AG10803 (cell line): ENCODE measurements at places on chromosomes 12 and 14.
A peak's percentile ranks its signal among the peaks of the same experiment; 100 is the strongest.

DNA sequence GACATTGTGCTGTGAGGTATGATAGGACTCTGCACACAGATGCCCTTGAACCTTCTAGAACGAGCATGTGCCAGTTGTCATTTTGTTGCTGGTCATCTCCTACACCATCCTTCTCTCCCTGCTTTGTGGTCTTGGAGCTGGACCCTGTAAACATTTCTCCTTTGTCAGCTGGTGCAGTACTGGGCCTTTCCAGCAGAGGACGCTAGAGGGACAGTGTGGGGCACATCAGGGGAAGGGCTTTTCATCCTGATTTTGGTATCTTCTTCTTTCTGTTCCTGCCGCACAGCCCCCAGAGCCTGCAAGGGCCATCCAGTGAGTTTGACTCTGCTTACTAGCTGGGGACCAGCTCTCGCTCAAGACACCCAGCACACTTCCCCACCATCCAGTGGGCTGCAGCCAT, 484.6 kb downstream of the AACS start:
- no peak for DNase-seq

- DNase-seq: peak; percentile 89
These were observed 52.1 kb downstream of the DAD1 start for GRCh38 chr14:22536853-22537338.

GRCh38 chr12:124387528-124387911, 92.6 kb downstream of the RFLNA start:
- DNase-seq: no peak

DNA sequence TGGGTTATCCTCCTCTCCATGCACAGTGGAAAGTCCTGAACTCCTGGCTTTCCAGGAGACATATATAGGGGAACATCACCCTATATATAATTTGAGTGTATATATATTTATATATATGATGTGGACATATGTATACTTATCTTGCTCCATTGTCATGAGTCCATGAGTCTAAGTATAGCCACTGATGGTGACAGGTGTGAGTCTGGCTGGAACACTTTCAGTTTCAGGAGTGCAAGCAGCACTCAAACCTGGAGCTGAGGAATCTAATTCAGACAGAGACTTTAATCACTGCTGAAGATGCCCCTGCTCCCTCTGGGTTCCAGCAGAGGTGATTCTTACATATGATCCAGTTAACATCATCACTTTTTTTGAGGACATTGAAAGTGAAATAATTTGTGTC, 4.4 kb downstream of the SSTR1 start:
- DNase-seq: no peak

DNA sequence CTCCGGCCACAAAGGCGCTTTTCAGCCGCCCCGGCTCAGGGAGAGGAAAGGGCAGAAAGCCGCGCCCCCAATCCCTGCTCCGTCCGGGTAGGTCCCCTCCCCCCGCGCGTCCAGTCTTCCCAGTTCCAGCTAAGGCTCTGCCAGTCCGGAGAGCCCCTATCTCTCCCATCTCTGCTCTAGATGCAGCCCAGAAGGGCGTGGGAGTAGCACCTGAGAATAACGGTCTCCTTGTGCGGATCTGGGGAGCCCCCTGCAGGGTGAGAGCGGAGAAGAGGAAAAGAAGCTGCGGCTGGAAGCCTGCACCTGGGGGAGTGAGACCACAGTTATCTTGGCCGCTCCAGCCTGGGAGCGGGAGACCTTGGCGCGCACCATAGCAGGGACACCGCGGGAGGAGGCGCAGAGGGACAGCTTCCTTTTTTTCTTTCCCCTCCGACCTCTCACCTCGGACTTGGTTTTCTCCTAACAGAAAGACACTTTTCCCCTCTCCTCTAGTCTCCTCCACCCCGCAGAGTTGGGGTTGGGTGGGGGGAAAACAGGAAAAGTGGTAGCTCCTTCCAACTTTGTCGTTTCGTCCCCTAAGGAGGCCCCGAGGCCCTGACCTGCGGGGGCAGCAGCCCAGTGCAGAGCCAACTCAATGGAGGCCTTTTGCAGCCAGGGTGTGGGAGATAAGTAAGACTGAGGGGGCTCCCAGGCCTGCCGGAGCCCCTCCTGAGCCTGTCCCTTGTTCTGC, 2.4 kb downstream of the DHH start:
- DNase-seq: no peak

- no peak for DNase-seq
These were observed 15.5 kb upstream of the FKBP4 start for GRCh38 chr12:2779281-2779680.

GRCh38 chr12:132118876-132119275, 25.2 kb downstream of the DDX51 start:
- no peak for DNase-seq

- no peak for DNase-seq
These were observed 1031.6 kb downstream of the BCL11B start for GRCh38 chr14:98240376-98240775.

DNA sequence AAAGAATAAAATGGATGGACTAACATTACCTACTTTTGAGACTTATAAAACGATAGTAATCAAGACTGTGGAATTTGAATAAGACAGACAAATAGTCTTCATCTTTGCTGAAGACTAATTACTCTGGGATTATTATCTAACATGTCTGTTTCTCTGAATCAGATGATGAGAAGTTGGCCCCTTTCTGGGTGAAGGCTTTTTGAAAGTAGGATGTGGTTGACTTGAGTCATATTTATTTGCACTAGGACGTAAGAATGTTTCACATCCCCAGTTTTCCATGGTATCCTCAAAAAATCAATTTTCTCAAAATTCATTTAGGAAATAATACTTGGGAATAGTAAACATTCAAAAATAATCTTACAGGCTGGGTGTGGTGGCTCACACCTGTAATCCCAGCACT, 31.8 kb downstream of the PKP2 start:
- DNase-seq: no peak

DNA sequence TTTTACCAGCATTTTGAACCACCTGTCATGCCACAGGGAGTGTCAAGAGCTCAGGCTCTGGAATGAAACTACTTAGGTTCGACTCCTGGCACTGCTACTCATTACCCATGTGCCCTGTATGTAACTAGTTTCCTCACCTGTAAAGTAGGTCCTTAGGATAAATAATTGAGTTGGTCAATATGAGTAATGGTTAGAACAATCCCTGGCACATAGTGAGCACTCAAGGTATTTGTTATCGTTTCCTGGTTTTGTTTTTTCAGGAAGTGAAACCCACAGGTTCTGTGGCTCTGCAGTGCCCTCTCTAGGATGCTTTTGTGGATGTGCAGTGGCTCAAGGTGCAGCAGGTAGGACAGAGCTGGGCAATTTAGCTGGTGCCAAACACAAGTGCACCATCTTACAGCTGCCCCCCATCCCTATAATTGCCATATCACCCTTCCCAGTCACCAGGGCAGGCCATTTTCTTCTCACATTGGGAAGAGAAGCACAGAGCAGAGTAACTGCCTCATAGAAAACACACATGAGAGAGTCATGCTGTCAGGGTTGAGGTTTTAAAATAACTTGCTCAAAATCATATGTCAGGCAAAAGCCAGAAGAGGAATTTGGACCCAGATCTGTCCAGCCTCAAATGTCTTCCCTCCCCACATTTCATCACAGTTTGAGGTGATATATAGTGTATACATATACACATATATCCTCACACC, 297.5 kb downstream of the RPAP3 start:
- DNase-seq: no peak

GRCh38 chr14:67982711-67983608, 163.4 kb downstream of the RAD51B start:
- no peak for DNase-seq

GRCh38 chr12:115504306-115505290, 772.9 kb downstream of the MED13L start:
- DNase-seq: no peak

- no peak for DNase-seq
These were observed 1.2 kb downstream of the VWF start for GRCh38 chr12:6123258-6123657.

DNA sequence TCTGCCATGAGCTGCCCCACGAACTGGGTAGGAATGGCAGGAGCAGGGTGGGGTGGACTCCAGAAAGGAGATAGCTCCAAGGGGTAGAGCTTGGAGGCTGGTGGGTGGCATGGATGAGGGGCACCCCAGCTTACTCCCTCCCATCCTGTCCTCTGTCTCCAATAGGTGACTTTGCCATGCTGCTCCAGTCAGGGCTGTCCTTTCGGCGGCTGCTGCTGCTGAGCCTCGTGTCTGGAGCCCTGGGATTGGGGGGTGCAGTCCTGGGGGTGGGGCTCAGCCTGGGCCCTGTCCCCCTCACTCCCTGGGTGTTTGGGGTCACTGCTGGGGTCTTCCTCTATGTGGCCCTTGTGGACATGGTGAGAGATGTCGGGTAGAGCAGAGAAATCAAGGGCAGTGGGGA, 7.1 kb downstream of the SLC39A5 start:
- DNase-seq: no peak

- no peak for DNase-seq
These were observed 183.5 kb upstream of the PLEKHG7 start for GRCh38 chr12:92519284-92519683.

DNA sequence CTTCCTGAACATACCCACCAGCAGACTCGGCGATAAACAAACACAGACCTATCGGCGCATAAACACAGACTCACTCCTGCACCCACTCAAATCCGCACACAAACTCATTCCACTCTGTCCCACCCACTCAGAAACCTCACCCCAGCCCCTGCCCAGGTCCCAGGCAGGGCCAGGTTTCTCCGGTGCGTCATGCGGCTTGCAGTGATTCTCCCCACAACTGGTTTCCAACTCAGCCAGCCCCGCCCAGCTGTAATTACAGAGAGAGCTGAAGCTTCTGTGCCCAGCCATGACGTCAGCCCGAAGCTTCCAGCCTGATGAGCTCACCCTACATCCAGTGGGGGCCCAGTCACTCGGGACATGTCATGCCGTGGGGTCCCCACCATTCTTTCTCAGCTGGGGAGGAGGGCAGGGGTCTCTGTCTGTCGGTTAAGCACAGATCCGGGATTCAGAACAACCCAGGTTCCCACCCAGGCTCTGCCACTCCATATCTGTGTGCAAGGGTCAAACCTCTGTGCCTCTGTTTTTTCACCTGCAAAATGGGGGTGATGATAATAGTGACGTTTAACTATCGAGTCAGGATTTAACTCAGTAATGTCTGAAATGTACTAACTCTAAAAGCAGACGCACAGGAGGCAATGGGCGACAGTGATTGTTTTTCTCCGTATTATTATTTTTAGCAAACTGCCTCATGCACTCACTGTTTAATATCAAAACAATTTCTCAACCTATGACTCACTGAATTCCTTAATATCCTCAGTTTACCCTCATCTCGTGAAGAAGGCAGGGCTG, 2.3 kb upstream of the HSPB8 start:
- peak; percentile 86 for DNase-seq

- no peak for DNase-seq
These were observed 20.0 kb downstream of the RHOJ start for GRCh38 chr14:63224196-63224595.

DNA sequence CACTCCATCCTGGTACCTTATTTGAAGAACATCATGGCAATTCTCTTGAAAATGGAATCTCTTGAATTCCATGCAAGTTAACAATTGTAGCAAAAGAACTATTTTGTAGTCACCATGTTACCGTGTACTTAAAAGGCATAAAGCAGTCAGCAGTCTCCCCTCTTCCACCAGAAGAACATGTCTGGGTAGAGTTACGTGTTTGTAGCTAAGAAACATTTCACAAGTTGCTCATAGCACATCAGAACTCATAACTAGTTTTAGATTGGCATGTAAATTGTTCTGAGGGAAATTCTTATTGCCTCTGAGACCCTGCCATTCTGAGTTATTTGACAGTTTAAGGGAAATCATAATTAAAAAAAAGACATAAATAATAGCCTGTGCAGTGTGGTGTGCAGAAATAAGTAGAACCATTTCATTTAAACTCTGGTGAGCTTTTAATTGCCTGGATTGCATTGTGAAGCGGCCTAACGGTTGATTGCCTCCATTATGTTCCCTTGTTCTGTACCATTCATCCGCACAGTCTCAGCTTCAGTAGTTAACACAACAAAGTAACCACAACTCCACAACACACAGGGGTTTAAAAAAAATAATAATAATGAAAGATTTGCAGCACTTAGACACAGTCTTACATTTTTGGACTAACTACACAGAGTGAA, 2.6 kb downstream of the LMO3 start:
- no peak for DNase-seq

- no peak for DNase-seq
These were observed 36.9 kb upstream of the ATP23 start for GRCh38 chr12:57904426-57904825.
